ENCODE measurements at places on chromosomes 2 and 18.

GRCh38 chr2:118058951-118059350 is 29.3 kb upstream of the INSIG2 start:
- DNase-seq = no peak

GRCh38 chr2:172931256-172931894 is 144.3 kb upstream of the MAP3K20 start:
- DNase-seq = peak; percentile 73

- DNase-seq = no peak
Observed at GRCh38 chr2:189466656-189467055, 25.4 kb downstream of the WDR75 start.

- DNase-seq = no peak
Observed at GRCh38 chr2:64133828-64134227, 10.4 kb downstream of the PELI1 start.

GRCh38 chr2:215764441-215765048 is 248.8 kb downstream of the MREG start:
- no peak for DNase-seq

- no peak for DNase-seq
Observed at GRCh38 chr2:95316466-95317122, 19.4 kb downstream of the KCNIP3 start.

Data from NCI-H526 (cell line).